ENCODE measurements at places on chromosomes 12 and 14. TPM values are rescaled to one million over a fixed set of nuclear protein-coding genes. Genes with fewer than 3 reads are reported as not detected.

Gene FOXN4
- total RNA-seq, result not detected

Gene LAG3
- 0.25 TPM for total RNA-seq

Gene PPP1R13B
- 72.9 TPM for total RNA-seq

Gene IQSEC3
- 2.2 TPM for total RNA-seq

Gene GAS2L3
- 13.2 TPM for total RNA-seq

Gene FOXG1
- total RNA-seq, result not detected

Gene IGFBP6
- total RNA-seq, result 122 TPM

Gene POTEM
- not detected for total RNA-seq

Gene SERPINA10
- total RNA-seq, result not detected

Gene VPS29
- 85.8 TPM for total RNA-seq

Gene POLR3B
- 9.1 TPM for total RNA-seq

Gene STAC3
- total RNA-seq, result 1.2 TPM

Gene ST8SIA1
- total RNA-seq, result 0.61 TPM

Gene MANSC1
- 11.3 TPM for total RNA-seq

Gene SCN8A
- total RNA-seq, result 0.32 TPM

Gene ZC3H10
- 5.4 TPM for total RNA-seq

Gene VWF
- total RNA-seq, result 187 TPM

Gene SYCP3
- not detected for total RNA-seq

Gene PMCH
- not detected for total RNA-seq

Gene SAV1
- total RNA-seq, result 22.0 TPM

Gene TSPAN19
- not detected for total RNA-seq

Gene ALX1
- not detected for total RNA-seq

Gene BRAP
- 12.5 TPM for total RNA-seq

Gene TMEM63C
- 1.4 TPM for total RNA-seq

Gene SNRNP35
- 27.4 TPM for total RNA-seq

Gene SERPINA12
- not detected for total RNA-seq

Gene TPPP2
- total RNA-seq, result 0.81 TPM

Gene DENND5B
- total RNA-seq, result 50.9 TPM

Gene OTUB2
- total RNA-seq, result 0.56 TPM

Gene SPRING1
- total RNA-seq, result 20.9 TPM

Gene NDUFB1
- total RNA-seq, result 413 TPM

Gene PLCZ1
- not detected for total RNA-seq

Gene LIN52
- 7.6 TPM for total RNA-seq

Gene RHOF
- 26.6 TPM for total RNA-seq

Gene KIAA0586
- total RNA-seq, result 19.7 TPM

Gene KRT82
- not detected for total RNA-seq

Gene SPIC
- not detected for total RNA-seq

Gene RAB21
- 198 TPM for total RNA-seq

Gene GNB3
- 8.6 TPM for total RNA-seq

Gene KCNJ8
- total RNA-seq, result 47.4 TPM

Gene NDUFA12
- total RNA-seq, result 361 TPM

Gene NR4A1
- total RNA-seq, result 46.0 TPM

Gene FAM186B
- 0.32 TPM for total RNA-seq

Gene TMEM263
- 26.8 TPM for total RNA-seq

Gene GPR84
- not detected for total RNA-seq

Gene LDHB
- total RNA-seq, result 1,836 TPM

Gene TAS2R43
- total RNA-seq, result 0.37 TPM

Gene PTHLH
- 1.1 TPM for total RNA-seq

Gene SLC39A2
- not detected for total RNA-seq

Gene ZNF10
- 5.6 TPM for total RNA-seq

Gene INHBC
- total RNA-seq, result not detected

Gene DNAI7
- 1.7 TPM for total RNA-seq

Gene RBM25
- 42.5 TPM for total RNA-seq

Gene CELA1
- total RNA-seq, result not detected

Gene SPRYD4
- total RNA-seq, result 4.1 TPM

Gene PLEKHD1
- total RNA-seq, result not detected

Gene INSM2
- total RNA-seq, result not detected

Gene CACNA1C
- 124 TPM for total RNA-seq

Gene RHEBL1
- total RNA-seq, result 0.25 TPM

Gene PTGR2
- 20.1 TPM for total RNA-seq

Measured in heart left ventricle (tissue), 16 donors.